ENCODE measurements at places on chromosomes 4 and X. TPM values are rescaled to one million over a fixed set of nuclear protein-coding genes. Genes with fewer than 3 reads are reported as not detected.

The FGD1 gene
- total RNA-seq = 4.1 TPM

The GPRASP1 gene
- 2.4 TPM for total RNA-seq

The AKAP14 gene
- total RNA-seq = not detected

The GLA gene
- 46.0 TPM for total RNA-seq

DNA sequence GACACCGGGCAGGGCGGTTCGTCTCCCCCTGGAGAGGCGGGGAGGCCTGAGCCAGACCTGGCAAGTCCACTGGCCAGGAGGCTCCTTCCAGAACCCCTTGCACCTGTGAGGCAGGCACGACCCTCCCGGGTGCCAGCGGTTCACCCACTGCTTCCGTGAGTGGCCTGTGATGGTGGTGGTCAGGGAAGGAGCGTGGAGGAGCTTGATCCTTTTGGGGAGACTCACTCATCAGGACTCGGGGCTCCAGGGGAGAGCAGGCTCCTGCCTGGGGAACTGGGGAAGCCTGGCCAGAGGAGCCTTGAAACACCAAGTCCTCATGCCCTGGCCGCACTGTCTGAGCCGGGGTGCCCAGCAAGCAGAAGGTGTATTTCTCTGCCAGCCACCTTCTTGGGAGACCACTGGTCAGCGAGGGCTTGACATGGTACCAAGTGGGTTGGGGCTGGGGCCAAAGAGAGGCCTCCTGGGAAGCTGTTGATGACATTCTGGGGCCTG is 860 bp downstream of the FAM50A start:
- H3K4me1 ChIP-seq = no peaks in the 10 kb centered on the region
- peak overlapping the region; percentile 73 for H3K4me3 ChIP-seq
- no peak for DNase-seq

GRCh38 chr4:147220833-147221232 is 260.1 kb upstream of the EDNRA start:
- no peak overlapping the region for H3K4me3 ChIP-seq
- no peaks in the 10 kb centered on the region for H3K4me1 ChIP-seq
- no peak overlapping the region for H3K27ac ChIP-seq

- no peaks in the 10 kb centered on the region for H3K4me1 ChIP-seq
- no peaks in the 10 kb centered on the region for H3K27me3 ChIP-seq
- no peak for DNase-seq
Measured at GRCh38 chr4:25107827-25108516, 52.3 kb downstream of the SEPSECS start.

- no peaks in the 10 kb centered on the region for H3K36me3 ChIP-seq
- DNase-seq = peak; percentile 58
- no peak overlapping the region for H3K27ac ChIP-seq
- H3K27me3 ChIP-seq = no peaks in the 10 kb centered on the region
Measured at GRCh38 chr4:128782076-128782715, 27.3 kb upstream of the JADE1 start.

DNA sequence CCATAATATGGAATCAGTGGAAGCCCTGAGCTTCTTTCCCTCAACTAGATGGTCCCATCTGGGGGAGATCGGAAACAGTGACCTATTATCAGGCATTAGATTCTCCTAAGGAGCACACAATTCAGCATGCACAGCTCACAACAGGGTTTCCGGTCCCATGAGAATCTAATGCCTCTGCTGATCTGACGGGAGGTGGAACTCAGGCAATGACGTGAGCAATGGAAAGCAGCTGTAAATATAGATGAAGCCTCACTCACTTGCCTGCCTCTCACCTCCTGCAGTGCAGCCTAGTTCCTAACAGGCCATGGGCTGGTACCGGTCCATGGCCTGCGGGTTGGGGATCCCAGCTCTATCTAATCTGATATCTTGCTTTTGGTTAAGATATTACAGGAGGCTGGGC is 88.9 kb downstream of the COX7B2 start:
- no peak overlapping the region for H3K4me3 ChIP-seq
- no peaks in the 10 kb centered on the region for H3K4me1 ChIP-seq
- H3K27me3 ChIP-seq = no peaks in the 10 kb centered on the region
- no peak for DNase-seq
- no peaks in the 10 kb centered on the region for H3K36me3 ChIP-seq

All from Caco-2 (cell line).